ENCODE measurements at places on chromosomes 6 and 20.

- no peak for DNase-seq
Measured at GRCh38 chr20:45279992-45280391, 25.6 kb upstream of the SLPI start.

DNA sequence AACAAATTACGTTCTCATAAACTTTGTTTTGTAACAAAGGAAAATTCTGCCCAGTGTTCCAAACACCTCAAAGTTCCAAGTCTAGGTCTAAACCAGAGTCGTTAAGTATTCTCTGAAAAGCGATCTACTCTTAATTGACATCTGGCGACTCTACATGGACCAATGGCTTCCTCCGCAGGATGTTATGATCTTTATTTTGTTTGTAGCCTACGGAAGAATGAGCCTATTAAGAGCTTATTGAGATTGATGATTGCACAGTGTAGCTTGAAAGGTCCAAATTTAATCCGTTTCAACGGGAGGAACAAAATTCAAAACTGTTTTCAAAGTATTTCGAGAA lies 61.1 kb downstream of the FAM217A start:
- DNase-seq, result no peak

DNA sequence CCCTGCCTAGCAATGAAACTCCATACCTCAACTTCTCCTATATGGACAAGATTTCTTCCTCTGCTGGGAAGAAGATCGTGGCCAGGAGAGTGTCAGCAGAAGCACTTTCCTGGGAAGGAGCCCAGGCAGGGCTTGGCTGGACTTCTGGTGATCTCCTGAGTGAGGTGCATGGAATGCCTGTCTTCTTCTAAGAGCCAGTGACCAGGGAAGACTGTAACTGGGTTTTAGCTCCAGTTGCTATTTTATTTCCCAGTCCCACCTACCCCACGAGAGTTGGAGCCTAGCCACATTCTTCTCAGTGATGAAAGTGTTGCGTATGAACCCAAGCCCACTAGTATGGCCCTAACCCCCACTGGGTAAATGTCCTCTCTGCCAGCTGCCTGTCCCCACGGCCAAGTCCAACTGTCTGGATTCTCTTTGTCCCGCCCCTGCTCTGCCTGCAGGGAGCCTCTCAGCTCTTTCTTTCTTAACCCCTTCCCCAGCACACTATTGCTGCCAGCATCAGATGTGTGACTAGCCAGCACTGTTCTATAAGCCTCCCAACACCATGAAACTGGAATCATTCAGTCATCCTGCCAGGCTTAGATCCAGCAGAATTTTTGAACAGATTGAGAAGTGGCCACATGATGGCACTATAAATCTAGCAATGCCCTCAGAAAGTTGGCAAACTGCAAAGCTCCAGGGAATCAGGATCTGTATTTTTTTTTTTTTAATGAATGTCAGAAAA lies 69.8 kb upstream of the FAM184A start:
- DNase-seq, result no peak

- no peak for DNase-seq
Measured at GRCh38 chr20:23626040-23626620, 11.6 kb downstream of the CST3 start.

GRCh38 chr6:12132351-12133222 lies 120.5 kb downstream of the HIVEP1 start:
- DNase-seq, result no peak

DNA sequence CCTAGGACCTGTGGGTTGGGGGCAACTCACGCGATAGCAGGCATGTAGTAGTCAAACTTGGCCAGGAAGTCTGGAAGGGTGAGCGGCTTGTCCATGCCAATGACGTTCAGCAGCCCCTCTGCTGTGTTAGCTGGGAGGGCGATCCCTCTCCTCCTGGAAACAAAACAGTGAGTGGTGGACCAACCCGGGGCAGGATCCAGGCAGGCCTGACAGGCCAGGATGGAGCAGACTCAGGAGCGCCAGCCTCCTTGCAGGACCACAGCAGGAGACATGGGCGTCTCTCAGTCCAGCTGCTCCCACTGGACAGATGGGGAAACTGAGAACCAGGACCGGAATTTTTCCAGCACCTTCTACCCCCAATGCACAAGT lies 22.5 kb downstream of the ADA start:
- no peak for DNase-seq

GRCh38 chr6:123712831-123713230 lies 76.1 kb upstream of the TRDN start:
- DNase-seq, result no peak
